Stimulated activated CD4-positive, alpha-beta T cell treated with anti-CD3 and anti-CD28 coated beads, Interleukin-15, amount 100 ng/mL, for 1 hour (primary cell): ENCODE measurements at places on chromosomes 11 and 22.
A peak's percentile ranks its signal among the peaks of the same experiment; 100 is the strongest.

DNA sequence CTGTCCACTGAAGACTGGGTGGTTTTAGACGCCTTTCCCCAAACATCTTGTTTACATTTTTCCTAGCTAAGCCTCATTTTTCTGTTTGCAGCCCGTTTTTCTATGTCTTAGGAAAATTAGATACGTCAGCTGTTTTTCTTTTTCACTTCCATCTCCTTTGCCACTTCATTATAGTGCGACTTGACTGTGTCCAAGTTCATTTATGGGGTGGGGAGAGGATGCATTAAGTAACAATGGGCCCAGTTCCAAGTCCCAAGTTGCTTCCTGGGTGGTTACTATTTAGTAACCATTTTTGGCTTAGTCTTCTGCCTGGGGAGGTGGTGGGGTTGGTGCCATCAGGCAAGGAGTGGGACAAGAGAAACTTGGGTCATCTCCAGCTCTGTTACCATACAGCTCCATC is 83.0 kb downstream of the TRAF6 start:
- no peak for DNase-seq

DNA sequence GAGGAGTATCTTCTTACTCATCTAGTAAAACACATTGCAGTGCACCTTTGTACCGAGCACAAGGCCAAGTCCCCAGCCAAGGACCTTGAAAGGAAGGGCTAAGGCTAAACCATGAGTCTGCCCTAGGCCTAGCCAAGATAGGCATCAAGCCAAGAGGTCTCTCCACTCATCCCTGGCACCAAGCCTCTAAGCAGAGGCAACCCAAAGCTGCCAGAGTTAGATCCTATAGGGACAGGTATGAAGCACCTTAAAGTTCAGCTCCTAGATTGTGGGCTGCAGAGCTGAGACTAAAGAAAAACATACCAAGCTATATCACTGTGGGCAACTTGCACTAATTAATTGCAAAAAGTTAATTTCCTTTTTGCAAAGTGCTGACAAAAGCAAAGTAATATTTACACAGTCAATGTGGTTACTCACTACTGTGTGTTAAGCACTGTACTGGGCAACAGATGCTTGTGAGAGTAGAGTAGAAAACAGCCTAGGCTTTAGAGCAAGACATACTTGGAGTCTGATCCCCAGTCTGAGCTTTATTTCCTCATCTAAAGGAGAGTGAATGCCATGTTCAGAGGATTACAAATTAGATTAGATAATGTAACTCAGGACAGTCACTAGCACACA is 7.2 kb downstream of the COA4 start:
- no peak for DNase-seq

DNA sequence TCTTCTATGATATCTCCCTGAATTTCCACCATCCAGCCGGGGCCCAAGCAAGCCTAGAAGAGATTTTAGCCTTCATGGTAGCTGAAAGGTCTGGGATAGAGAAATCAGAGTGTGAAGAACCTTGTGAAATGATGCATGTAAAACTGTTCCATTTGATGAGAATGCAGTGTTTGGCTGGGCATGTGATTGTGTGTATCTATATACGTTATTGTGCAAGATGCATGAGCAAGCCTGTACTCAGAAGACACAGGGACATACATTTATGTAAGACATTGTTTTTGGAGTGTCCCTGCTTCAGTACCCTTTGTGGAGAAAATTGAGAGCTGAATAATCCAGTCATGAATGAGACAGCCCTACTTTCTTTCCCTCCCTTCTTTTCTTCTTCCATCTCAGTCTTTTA is 15.2 kb upstream of the OR52K2 start:
- DNase-seq: no peak

DNA sequence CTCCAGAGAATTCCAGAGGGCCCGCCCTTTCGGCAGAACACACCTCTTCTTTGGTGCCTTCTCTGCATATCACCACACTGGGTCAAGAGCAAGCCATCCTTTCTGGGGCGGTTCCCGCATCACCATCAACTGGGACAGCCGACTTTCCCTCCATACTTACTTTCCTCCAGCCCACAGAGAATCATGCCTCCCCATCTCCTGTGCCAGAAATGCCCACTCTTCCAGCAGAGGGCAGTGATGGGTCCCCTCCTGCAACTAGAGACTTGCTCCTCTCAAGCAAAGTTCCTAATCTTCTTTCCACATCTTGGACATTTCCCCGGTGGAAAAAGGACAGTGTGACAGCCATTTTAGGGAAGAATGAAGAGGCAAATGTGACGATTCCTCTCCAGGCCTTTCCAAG is 157.7 kb downstream of the C11orf91 start:
- DNase-seq: peak; percentile 18

DNA sequence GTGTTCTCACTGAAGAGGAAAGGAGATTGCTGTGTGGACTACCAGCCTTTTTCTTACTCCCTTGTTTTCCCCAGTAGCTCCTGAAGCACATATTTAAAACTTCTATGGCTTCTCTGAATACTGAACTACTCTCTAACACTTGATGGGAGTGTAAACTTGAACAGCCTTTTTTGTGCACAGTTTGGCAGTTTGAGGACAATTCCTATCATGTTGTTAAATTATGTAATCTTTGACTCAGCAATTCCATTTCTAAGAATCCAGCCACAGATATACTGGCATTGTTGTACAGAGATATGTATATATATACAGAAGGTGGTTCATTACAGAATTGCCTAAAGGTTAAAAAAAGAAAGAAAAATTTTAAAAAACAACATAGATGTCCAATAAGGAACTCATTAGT is 47.1 kb upstream of the EED start:
- DNase-seq: no peak

DNA sequence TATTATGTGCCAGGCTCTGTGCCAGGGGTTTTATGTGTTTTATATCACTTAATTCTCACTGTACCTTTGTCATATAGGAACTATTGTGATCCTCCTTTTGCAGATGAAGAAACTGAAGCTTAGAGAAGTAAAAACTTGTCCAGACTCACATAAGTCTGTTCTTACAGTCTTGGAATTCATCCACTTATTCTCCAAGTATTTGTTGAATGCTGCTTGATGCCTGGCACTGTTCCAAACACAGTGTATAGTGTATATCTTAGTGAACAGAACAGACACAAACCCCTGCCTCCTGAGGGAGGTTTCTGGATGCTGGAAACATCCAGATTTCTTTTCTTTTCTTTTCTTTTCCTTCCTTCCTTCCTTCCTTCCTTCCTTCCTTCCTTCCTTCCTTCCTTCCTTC is 29.0 kb upstream of the FGF3 start:
- DNase-seq: no peak

GRCh38 chr11:123330948-123331347 is 99.1 kb upstream of the GRAMD1B start:
- no peak for DNase-seq

DNA sequence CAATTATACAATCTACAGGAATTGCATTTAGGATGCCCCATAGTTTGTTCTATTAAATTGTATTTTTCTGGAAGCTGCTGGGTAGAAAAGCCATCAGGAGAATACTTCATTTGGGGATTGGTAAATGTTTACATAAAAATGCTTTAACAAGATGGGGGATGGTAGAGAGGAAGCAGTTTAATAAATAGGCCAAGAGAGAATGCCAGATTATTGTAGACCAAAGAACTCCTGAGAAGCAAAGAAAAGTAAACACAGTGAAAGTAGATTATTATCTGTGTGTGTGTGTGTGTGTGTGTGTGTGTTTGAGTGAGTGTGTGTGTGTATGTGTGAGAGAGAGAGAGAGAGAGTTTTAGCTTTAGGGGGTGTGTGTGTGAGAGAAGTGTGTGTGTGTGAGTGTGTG is 820.4 kb upstream of the CCDC90B start:
- no peak for DNase-seq

DNA sequence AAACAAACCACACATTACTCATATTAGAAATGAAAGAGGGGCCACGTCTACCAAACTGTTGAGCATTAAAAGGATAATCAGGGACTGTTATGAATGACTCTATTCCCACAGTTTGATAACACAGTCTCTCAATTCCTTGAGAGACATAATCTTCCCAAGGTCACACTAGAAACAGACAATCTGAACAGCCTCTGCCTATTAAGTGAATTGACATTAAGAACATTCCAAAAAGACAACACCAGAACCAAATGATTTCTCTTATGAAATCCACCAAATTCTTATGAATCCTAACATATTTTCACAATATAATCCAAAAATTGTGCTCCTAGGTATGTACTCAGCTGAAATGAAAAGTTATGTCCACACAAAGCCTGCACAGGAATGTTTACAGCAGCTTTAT is 4.6 kb downstream of the RFPL1 start:
- DNase-seq: no peak

- peak; percentile 73 for DNase-seq
Measured at GRCh38 chr22:31084811-31085492, 3.8 kb downstream of the SMTN start.

GRCh38 chr11:68878022-68878421 is 25.6 kb downstream of the MRPL21 start:
- no peak for DNase-seq

DNA sequence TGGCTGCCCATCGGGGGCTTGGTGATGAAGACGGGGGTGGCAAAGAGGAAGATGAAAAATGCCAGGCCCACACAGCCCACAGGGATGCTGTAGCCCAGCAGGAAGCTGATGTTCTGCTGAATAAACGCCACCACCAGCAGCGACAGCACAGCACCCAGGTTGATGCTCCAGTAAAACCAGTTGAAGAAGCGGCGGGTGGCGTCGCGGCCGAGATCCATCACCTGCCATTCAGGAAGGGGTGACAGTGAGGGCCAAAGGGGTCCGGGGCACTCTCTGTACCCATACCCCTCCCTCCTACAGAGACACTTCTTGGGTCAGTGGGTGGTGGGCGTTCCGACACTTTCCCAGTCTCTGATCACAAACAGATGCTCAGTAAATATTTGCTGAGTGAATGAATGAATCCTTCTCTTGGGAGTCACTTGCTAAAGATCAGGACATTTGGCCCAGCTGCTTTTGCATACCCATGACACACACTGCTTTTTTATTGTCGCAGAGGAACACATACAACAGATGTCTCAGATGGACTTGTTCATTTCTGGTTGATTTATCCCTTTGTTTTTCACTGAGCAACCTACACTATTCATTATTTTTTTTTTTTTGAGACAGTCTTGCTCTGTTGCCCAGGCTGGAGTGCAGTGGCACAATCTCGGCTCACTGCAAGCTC is 5.2 kb downstream of the SLC15A3 start:
- DNase-seq: no peak

DNA sequence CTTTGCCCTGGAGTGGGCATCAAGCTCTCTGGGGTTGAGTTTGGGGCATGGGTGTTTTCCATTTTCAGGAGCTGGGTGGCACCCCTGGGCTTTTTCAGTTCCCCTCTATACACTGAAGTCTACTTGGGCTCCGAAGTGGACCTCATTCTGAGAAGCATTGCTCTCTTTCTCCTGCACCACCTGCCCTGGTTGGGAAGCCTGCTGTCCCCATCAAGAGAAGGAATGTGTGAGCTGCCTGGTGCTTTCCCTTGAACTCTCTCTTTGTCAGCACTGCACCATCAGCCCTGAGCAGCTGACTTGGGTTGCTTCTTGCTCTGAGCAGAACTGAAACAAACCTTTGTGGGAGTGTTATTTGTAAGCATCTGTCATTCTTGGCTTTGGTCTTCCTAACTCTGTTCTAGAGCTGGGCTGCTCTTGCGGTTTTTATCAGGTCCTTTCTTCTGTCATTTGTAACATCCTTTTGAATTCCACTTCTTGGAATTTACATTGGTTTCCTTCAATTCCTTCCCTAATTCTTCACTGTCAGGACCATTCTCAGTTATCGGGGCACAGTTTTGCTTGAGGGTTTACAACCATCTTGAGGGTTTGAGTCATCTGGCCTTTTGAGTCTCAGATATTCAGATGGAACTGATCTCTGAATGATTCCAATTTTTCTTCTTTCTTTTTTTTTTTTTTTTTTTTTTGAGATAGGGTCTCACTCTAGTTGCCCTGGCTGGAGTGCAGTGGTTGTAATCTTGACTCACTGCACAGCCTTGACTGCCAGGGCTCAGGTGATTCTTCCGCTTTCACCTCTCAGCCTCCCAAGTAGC is 20.5 kb downstream of the UBE2L3 start:
- DNase-seq: peak; percentile 12

DNA sequence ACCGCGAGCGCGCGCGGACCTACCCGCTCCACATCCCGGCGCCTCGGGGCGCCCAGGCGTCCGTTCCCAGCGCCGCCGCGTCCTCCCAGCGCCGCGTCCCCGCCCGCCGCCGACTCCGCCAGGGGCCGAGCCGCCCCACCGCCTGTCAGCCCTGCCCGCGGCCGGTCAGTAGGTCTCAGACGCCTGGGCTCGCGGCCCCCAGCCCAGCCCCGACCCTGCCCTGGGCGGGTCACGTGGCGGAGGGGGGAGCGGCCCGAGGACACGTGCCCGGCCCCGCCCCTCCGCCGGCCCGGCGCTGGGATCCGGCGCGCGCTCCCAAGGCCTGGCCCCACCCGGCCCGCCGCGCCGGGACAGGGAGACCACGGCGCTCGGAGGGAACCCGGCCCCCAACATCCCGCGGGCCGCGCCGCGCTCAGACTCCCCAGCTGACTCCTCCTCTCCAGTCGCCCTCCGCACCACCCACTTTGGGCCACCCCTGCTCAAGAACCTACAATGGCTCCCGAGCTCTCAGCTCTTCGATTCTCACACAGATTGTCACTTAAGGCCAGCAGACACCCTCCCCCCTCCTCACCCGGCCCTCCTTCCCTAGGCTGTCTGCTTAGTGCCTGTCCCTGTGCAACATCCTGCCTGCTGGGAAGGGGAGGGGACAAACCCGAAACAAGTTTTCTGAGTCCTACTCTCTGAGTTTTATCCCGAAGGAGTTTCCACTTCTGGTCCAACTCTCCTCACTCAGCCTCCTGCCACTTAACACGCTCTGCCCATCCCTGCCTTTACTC is at the start of gene RAB3IL1:
RAB3IL1 (minus strand) TSS at position 233 of the 776 bp plus-strand sequence; CDS start at position 34, 199 bp downstream.
- no peak for DNase-seq

DNA sequence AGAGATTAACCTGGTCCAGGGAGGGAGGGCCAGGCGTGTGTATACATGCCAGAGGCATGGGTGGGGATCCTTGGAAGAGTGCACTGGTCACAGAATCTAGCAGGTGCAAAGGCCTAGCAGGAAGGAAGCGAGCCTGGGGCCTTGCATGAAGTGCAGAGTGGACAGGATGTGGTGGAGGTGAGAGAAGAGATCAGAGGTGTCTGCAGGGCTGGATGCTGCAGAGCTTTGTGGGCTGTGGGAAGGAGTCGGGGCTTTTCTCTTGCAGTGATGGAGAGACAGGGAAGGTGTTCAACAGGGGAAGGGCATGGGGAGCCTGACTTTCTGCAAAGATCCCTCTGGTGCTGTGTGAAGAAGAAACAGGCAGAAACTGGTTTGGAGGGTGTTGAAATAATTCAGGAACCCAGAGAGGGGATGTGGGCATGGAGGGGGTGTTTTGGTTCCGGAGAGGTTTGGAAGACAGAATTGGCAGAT is 2.5 kb upstream of the TPST2 start:
- DNase-seq: no peak
